ENCODE measurements at places on chromosomes 4 and X.

DNA sequence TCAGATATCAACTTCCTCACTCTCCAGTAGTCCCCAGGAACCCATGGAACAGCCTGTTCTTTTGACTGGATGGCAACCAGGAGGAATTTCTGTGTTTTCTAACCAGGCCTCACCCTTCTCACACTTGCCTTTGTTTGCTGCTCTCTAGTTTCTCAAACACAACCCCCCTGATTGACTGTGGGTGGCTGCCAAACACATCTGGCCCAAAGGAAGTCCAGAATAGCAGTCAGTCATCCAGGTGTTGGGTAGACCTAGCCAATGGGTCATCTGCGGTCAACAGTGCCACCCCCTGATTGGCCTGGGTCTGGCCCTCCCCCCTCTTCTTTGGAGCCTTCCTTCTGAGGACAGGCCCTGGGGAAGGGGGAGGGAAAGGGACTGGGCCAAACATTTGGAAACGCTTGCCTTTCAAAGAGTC lies 53.7 kb downstream of the MSX1 start:
- H3K4me3 ChIP-seq, result no peak overlapping the region
- no peak for DNase-seq
- no peaks in the 10 kb centered on the region for H3K4me1 ChIP-seq
- H3K27me3 ChIP-seq, result peaks cover 6% of the 10 kb centered on the region
- no peak overlapping the region for H3K27ac ChIP-seq

DNA sequence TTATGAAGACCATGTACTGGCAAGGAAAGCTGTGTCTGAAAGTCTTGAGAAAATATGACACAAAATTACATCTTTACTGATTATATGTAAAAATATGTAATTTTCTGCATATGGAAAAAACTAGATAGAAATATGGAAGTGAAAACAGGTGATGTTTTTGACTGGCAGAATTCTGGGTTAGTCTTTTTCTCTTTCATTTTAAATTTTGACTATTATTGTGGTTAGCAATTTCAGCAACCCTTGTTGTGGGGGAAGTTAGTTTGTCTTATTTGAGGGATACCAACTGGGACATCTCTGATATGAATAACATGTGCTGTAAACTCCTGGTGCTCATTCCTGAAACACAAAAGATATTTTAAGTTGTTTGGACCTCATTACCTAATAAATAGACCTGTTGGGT lies 49.9 kb upstream of the CPEB2 start:
- H3K4me3 ChIP-seq, result no peak overlapping the region
- DNase-seq, result no peak
- H3K27ac ChIP-seq, result no peak overlapping the region

- peaks cover 3% of the 10 kb centered on the region for H3K4me1 ChIP-seq
- peak overlapping the region; percentile 76 for H3K27ac ChIP-seq
- H3K27me3 ChIP-seq, result no peaks in the 10 kb centered on the region
- peaks cover 89% of the 10 kb centered on the region for H3K36me3 ChIP-seq
Observed at GRCh38 chr4:108636246-108636645, 14.2 kb upstream of the OSTC start.

GRCh38 chr4:5724377-5724776 lies 13.4 kb downstream of the EVC start:
- no peak overlapping the region for H3K4me3 ChIP-seq
- H3K36me3 ChIP-seq, result no peaks in the 10 kb centered on the region
- peaks cover 7% of the 10 kb centered on the region for H3K27me3 ChIP-seq
- H3K27ac ChIP-seq, result no peak overlapping the region
- no peak for DNase-seq

DNA sequence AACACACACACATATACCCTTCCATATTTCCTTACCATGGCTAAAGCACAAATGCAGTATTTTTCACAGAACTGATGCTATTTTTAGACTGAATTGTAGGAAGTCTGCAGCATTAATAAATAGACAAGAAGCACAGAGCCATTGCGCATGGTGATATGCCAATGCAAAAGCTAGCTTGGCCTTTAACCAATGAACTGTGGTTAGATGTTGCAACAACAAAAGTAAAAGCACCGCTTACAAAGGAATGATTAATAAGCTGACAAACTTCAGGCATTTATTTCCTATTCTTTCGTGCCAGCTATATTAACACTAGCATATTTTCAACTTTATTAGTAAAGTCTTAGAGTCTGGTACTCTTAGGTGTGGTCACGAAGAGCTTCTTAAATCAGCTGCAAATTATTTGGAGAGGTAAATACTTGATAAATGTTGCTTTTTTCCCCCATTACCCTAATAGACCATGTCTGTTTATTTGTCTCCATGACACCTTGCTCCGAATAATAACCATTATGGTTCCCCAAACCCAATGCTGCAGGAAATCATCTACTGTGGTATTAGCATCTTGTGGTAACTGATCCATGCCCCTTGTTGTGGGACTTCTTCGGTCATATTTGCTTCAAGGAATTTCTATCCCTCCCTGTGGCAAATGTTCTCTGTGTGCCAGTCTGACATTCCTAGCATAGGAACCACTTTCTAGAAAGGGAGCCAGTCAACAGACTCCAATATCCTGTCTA lies 306.1 kb upstream of the TAPT1 start:
- no peak overlapping the region for H3K4me3 ChIP-seq
- no peaks in the 10 kb centered on the region for H3K36me3 ChIP-seq
- no peaks in the 10 kb centered on the region for H3K27me3 ChIP-seq

- no peak for DNase-seq
- no peaks in the 10 kb centered on the region for H3K36me3 ChIP-seq
- no peak overlapping the region for H3K4me3 ChIP-seq
- peaks cover under 1% of the 10 kb centered on the region for H3K4me1 ChIP-seq
- no peak overlapping the region for H3K27ac ChIP-seq
Observed at GRCh38 chr4:127788517-127788916, 6.4 kb downstream of the HSPA4L start.

GRCh38 chr4:38099020-38099600 lies 138.9 kb downstream of the PTTG2 start:
- peaks cover 77% of the 10 kb centered on the region for H3K36me3 ChIP-seq
- no peak overlapping the region for H3K27ac ChIP-seq
- DNase-seq, result no peak
- no peaks in the 10 kb centered on the region for H3K27me3 ChIP-seq
- peaks cover 3% of the 10 kb centered on the region for H3K4me1 ChIP-seq

DNA sequence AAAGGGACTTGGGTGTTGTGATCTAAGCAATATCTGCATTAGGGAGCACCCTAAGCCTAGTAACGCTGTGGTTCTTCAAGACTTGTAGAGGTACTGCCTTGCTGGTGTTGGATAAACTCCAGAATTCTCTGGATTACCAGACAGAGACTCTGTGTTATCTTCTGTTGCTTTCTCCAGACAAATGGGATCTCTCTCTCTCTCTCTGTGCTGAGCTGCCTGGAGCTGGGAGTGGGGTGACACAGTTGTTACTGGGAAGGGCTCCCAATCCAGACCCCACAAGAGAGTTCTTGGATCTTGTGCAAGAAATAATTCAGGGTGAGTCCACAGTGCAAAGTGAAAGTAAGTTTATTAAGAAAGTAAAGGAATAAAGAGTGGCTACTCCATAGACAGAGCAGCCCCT lies 48.8 kb downstream of the MCUB start:
- peaks cover 71% of the 10 kb centered on the region for H3K4me1 ChIP-seq
- H3K27me3 ChIP-seq, result no peaks in the 10 kb centered on the region
- no peak overlapping the region for H3K27ac ChIP-seq
- no peak for DNase-seq
- no peak overlapping the region for H3K4me3 ChIP-seq
